ENCODE measurements at places on chromosomes 3 and 15.
A peak's percentile ranks its signal among the peaks of the same experiment; 100 is the strongest.

DNA sequence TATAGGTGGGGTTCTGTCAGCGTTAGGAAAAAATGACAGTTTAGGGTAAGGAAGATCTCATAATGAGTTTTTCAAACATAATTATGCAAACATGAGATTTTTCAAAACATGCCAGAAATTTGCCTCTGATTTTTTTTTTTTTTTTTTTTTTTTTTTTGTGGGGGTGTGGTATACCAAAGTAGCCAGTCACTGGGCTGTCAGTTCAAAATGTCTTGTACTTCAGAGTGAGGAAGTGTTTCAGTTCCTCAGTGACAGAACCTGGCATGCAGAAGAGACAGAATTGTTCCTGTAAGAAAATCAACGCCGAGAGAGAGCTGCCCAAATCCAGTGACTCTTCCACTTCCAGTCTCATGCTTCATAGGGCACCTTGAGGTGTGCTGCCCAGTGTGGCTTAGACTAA, 9.7 kb downstream of the NCBP2 start:
- DNase-seq = no peak

GRCh38 chr15:44132057-44132456, 63.0 kb downstream of the FRMD5 start:
- no peak for DNase-seq

DNA sequence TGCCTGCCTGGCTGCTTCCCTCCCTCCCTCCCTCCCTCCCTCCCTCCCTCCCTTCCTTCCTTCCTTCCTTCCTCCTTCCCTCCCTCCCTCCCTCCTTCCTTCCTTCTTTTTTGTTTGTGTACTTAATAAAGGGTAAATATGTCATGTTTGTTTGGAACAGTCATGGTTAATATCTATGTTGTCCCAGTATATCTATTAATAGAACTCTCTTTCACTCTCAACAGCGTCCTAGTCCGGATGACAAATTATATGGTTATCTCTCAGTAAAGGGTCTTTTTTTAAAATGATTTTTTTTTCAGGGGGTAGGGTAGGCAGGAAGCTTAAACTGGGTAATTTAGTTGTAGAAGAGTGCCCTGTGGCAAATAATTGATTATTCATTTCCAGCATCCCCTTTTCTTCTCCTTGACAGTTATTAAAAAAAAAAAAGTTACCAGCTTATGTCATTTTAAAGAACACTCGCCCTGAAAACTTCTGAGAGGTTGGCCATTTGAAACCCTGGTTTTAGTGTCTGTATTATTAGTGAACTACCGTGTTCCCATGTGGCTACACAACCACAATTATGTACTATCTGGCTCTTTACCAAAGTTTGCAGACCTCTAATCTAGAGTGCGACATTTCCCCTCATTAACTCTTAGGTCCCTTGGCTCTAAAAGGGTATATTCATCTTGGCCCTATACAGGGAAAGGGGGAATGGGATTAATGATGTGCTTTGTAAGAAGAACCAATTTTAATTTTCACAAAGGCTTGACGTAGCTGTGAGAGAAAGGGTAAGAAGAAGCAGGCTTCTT, 13.7 kb downstream of the TAGLN3 start:
- DNase-seq = no peak

DNA sequence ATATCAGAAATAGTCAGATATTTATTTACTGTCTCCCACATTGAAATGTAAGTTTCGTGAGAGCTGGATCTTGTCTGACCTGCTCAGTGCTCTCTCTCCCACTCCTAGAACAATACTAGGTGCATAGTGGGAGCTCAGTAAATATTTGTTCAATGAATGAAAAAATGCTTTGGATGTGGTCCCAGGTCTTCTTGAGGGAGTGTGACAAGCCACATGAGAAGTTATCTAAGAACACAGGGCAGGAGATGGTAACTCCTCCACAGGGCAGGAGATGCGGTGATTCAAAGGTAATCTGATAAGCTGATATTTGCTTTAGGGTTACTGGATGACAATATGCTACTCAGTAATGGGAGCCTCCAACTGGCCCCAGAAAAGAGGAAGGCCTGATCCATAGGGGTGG, 25.8 kb upstream of the PLA2G4E start:
- no peak for DNase-seq

DNA sequence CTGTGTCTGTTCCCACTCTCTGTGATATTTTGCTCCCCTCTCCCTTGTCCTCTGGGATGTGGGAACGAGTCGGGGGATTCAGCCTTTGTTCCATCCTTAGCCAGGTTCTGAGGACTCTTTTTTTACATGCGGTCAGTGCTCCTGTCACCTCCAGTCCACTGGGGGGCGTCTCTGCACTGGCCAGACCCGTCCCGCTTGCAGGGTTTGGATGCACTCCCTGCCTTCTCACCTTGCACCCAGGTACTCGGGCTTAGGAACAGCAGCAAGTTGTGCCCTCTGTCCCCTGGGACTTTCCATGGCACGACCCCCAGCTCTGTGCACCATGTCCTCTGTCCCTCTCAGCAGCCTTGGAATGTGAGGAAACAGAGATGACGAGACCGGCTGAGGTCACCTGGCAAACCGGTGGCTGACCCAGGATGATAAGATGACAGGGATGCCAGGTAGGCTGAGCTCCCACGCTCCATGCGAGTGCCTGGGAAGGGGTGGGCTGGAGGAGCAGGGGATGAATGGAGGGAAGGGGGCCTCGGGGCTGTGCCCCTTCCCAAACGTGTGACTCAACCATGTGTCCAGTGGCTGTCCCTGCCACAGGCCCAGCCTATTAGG, 27.3 kb upstream of the FGD5 start:
- DNase-seq = peak; percentile 44

All from NCI-H146 (cell line).